ENCODE measurements at places on chromosomes 5 and 9. TPM values are rescaled to one million over a fixed set of nuclear protein-coding genes. Genes with fewer than 3 reads are reported as not detected.

GRCh38 chr5:66306105-66306843, 162.2 kb downstream of the SREK1 start:
- no peak for DNase-seq

GRCh38 chr5:6470672-6471071, 22.0 kb downstream of the UBE2QL1 start:
- no peak for DNase-seq

The PLCXD3 gene
- total RNA-seq: 44.5 TPM

GRCh38 chr5:68217047-68217355, 1.4 kb downstream of the PIK3R1 start:
- no peak for DNase-seq

DNA sequence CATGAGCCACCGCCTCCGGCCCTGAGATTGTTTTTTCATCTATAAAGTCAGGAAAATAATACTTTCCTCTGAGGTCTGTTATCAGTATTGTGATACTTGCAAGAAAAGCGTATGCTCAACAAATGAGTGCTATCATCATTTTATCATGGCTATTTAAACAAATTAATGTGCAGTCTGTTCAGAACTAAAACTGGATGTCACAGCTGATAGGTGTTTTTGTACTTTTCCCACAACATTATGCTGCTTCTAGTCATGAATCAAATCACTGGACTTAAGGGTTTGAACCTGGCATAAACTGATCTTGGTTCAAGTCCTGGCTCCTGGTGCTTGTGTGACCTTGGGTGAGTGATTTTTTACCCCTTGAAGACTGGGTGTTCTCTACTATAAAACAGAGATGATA, 21.4 kb upstream of the PHF19 start:
- no peak for DNase-seq

DNA sequence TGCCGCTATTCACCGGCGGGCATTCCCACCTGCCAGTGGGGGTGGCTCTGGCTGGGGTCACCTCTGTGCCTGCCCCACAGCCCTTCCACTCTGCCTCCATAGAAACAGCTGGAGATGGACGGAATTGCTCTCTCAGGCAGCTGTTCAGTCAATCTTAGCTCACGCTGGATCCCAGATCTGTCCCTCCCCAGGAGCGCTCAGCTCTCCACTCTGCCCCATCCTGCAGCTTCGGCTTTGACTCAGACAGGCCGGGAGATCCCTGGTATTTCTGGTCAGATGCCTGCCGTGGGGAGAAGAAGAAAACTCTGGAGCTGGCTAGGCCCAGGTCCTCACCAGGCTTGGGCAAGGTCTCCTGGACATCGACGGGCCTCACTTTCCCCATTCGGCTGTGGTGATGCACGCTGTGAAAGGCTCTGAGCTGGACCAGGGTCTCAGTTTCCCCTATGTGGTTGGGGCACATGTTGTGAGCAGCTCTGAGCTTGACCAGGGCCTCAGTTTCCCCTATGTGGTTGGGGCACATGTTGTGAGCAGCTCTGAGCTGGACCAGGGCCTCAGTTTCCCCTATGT, 7.6 kb upstream of the SLC9A3 start:
- no peak for DNase-seq

GRCh38 chr5:148967783-148968182, 95.1 kb downstream of the SH3TC2 start:
- no peak for DNase-seq

DNA sequence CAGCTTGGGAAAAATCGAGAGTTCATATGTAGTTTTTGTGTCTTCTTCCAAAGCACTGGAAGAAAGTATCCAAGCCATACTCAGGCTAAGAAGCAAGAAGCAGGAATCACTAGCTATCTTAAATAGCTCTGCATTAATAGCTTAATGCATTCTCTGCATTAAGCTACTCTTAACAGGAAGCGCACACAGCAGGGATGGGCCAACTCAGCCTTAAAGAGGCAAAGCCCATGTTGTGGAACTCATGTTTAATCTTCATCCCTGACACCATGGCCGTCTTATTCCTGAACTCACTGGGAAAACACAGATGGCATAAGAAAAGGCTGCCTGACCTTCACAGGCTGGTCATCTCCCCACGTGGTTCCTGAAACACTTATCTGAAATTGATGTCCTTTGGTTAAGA, 18.7 kb upstream of the ICE1 start:
- DNase-seq: no peak

The LVRN gene
- 0.39 TPM for total RNA-seq

The BARX1 gene
- not detected for total RNA-seq

GRCh38 chr5:6455571-6456200, 7.0 kb downstream of the UBE2QL1 start:
- peak; percentile 1 for DNase-seq

DNA sequence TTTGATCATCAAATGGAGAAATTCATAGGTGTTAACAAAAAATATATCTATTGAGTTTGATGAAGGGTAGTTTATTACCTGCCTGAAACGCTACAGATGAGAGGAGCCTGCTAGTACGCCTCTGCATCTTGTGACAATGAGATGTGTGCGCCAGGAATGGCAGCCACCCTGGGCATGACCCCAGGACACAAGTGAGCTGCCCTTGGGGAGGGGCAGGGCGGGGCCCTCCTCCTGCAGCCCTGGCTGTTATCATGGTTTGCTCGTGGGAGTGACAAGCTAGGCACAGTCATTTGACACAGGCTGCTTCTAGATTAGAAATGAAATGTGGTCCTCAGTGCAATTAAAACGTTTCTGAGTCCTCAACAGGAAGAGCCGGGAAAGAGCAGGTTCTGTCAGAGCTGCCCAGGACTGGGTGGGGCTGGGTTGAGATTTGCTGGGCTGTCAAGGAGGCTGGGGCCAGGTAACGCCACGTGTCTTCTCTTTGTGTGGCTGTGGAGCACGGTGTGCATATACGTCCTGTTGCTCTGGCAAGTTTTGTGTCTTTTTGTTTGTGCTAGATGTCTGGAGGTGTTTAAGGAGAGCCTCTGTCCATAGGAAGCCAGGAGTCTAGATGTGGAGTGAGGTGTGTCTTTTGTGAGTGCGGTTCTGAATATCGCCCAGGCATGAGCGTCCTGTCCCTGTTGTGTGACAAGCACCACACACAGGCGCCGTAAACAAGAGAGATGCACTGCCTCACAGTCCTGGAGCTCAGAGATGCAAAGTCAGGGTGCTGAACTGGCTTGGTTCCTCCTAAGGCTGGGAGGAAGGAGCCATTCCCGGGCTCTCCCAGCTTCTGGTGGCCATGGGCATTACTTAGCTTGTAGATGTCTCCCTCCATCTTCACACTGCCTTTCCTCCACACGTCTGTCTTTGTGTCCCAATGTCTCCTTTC, 129.0 kb upstream of the IRX4 start:
- no peak for DNase-seq

The PCA3 gene
- not detected for total RNA-seq

The PFN3 gene
- not detected for total RNA-seq

The KCNMB1 gene
- total RNA-seq: 0.83 TPM

The SLC36A2 gene
- total RNA-seq: not detected

GRCh38 chr5:140267559-140268018, 35.3 kb downstream of the PFDN1 start:
- DNase-seq: no peak

The FCN2 gene
- total RNA-seq: not detected

The ANKRD34B gene
- total RNA-seq: not detected

DNA sequence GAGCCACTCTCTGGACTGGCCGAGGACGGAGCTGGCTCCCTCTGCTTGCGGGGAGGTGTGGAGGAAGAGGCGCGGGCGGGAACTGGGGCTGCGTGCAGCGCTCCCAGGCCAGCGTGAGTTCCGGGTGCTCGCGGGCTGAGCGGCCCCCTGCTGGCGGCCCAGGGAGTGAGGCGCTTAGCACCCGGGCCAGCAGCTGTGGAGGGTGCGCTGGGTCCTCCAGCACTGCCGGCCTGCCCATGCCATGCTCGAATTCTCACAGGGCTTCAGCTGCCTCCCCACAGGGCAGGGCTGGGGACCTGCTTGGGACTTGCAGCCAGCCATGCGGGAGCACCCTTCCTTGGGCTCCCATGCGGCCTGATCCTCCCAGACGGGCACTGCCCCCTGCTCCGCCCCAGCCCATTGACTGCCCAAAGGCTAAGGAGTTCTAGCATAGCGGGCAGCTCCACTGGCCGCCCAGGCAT, 416.9 kb downstream of the MRPS30 start:
- no peak for DNase-seq

DNA sequence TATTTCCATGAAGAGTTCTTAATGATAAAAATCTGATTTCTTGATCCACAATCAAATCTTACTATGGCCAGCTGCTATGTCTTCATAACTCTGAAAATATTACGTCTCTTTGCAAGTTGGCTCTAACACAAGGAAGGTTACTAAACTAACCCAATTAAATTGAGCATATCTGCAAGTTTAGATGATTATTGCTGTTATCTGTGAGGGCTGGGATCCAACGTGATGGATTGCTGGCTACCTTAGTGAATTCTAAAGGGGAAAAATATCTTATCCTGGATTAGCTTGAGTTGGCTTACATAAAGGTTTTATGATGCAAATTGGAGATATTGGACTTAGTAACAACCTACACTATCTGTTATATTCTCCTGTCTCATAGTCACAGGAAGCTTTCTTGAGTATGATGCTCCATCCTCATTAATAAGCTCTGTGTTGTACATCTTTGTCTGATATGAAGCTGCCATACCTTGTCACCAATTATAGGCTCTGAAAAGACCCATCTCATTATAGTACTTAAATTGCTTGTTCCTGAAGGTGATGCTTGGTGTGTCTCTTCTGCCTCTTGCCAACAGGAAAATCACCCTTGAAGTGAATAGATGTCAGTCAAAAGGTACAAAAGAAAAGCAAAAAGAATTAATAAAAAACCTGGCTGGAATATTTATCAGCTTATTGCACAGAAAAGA, 733.0 kb upstream of the MEF2C start:
- DNase-seq: no peak

DNA sequence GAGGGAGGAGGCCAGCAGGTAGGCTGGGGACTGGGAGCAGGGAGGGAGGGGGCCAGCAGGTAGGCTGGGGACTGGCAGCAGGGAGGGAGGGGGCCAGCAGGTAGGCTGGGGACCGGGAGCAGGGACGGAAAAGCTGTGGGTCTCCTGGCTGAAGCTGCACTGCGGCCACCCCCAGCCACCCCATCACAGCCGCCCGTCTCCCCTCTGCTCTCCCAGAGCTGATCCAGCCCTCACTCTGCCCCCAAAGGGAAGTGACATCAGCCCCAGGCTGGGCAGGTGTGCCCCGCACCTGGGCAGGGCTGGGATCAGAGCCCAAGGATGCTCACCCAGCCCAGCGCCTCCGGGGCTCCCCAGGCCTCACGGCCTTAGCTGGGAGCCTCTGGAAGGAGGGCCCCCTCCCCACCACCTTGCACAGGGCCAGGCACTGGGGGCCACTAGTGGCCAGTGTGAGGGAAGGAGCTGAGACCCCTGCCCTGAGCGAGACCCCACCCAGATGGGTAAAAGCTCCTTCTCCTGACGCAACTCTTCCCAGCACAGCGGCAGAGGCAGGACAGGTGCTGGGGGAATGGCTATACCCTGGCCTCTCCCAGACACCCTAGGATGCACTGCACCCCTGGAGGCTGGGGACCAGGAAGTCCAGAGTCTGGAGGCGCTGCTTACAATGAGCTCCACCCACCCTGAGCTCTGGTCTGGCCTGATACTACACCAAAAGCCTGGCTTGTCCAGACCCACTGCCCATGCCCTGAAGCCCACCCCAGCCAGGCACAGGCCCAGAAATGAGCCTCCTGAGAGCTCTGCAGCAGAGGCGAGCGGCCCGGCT, 11.6 kb downstream of the AGPAT2 start:
- DNase-seq: no peak

GRCh38 chr9:113892861-113893491, 16.9 kb downstream of the ZNF618 start:
- peak; percentile 13 for DNase-seq

- no peak for DNase-seq
These were observed 86.0 kb downstream of the NREP start for GRCh38 chr5:111670826-111671492.

GRCh38 chr9:73537561-73537960, 385.9 kb downstream of the ANXA1 start:
- DNase-seq: no peak

The SPATA31E1 gene
- total RNA-seq: not detected

The LCNL1 gene
- total RNA-seq: 1.1 TPM

- no peak for DNase-seq
These were observed 150.5 kb upstream of the TLX3 start for GRCh38 chr5:171158581-171158980.

DNA sequence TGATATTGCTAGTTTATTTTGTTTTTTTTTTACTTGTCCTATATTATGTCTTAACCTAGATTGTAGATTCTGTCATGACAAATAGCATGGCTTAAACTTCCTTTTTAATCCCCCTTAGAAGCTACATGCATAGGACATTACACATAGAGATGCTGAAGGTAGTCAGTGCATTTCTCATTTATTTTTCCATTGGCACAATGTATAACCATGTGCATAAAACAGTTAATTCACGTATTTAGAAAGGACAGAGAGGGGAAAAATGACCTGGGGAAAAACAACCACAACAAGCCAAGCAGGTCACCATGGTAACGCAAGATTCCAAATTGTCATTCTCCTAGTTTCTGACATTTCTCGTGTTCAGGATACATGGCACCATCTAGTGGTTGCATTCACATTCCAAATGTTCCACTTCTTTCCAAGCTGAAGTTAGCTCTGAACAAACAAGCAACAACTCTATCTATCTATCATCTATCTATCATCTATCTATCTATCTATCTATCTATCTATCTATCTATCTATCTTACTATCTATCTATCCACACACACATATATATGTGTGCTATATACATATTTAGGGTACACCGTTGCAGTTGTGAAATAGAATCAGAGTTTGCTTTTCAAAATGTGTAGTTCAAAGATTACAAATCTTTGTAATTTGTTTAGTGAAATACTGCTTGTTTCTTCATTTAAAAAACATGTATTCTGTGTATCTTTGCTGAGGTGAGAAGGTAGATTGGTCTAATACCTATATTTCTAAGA, 487.2 kb upstream of the ST8SIA4 start:
- no peak for DNase-seq

- peak; percentile 82 for DNase-seq
These were observed 53.1 kb upstream of the DAB2IP start for GRCh38 chr9:121598167-121598964.

The PCDHGB5 gene
- total RNA-seq: 9.7 TPM

The FCHSD1 gene
- total RNA-seq: 6.4 TPM

The WDR38 gene
- total RNA-seq: not detected

GRCh38 chr9:15158064-15158463, 149.0 kb downstream of the TTC39B start:
- DNase-seq: no peak

Measured in right atrium auricular region (tissue), 2 donors.